ENCODE measurements at places on chromosomes 5 and 9.

- DNase-seq, result no peak
Observed at GRCh38 chr9:137143459-137143858, 4.5 kb downstream of the GRIN1 start.

DNA sequence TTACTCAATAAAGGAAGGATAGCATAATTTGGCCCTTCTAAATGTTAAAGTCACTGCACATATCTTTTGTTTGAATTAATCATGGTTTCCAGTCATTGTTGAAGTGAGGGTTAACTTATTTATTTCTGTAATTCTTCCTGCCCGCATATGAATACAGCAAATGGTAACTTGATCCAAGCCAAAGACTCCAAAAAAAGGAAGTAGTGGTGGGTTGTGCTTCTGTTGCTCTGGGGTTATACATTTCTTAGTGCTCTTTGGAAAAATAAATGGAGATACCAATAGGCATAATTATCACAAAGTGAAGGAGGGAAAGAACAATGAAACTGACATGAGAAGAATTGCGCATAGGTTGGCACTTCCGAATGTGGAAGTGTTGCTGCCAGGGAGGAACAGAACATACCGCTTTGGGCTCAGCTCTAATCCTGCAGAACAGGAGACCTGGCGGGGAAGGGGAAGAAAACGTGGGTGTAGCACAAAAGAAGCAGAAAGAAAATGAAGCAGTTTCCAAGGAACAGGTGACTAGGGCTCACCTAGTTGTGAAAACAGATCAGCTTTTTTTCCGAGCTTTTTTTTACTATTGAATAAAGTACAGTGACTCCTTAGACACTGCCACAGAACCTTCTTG, 69.7 kb upstream of the TAF11L2 start:
- DNase-seq, result no peak

- DNase-seq, result peak; percentile 8
Observed at GRCh38 chr9:89606624-89607311, 2.0 kb downstream of the GADD45G start.

- DNase-seq, result no peak
Observed at GRCh38 chr9:73357607-73358006, 205.9 kb downstream of the ANXA1 start.

- DNase-seq, result no peak
Observed at GRCh38 chr5:69029292-69029691, 64.5 kb upstream of the SLC30A5 start.

DNA sequence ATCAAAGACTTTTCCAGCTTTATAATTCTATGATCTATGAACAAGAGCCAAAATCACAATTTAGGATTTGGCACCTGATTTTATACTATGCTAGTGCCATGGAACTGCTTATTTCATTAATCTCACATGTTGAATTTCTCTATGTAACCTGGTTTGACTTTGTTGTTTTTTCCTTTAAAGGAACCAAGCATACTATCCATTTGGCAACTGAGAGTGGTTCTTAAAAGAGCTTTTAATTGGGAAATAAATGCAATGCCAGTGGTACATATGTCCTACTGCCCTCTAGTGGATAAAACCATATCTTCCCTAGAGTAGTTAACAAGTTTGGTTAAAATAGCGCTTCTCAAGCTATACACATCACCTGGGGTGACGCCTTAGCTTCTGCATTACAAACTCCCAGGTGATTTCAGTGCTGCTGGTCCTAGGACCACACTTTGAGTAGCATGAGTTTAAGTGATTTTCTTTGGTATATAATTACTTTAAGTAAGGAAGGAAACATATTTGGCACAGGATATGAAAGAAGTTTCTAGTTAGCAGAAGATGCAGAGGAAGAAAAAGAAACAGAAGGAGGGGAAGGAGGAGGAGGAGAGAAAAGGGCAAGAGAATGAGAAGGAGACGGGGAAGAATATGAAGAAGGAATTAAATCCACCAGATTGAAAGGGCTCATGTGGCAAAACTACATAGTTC, 56.8 kb downstream of the FGF10 start:
- DNase-seq, result peak; percentile 61

GRCh38 chr5:157275403-157275802, 9.5 kb downstream of the CYFIP2 start:
- no peak for DNase-seq

- DNase-seq, result peak; percentile 18
Observed at GRCh38 chr5:93874080-93874479, 132.7 kb upstream of the POU5F2 start.

- DNase-seq, result no peak
Observed at GRCh38 chr5:83527221-83527620, 55.7 kb downstream of the VCAN start.

GRCh38 chr9:133341369-133342068, 5.5 kb upstream of the SURF6 start:
- no peak for DNase-seq

- no peak for DNase-seq
Observed at GRCh38 chr5:74500110-74500917, 140.2 kb downstream of the ENC1 start.

DNA sequence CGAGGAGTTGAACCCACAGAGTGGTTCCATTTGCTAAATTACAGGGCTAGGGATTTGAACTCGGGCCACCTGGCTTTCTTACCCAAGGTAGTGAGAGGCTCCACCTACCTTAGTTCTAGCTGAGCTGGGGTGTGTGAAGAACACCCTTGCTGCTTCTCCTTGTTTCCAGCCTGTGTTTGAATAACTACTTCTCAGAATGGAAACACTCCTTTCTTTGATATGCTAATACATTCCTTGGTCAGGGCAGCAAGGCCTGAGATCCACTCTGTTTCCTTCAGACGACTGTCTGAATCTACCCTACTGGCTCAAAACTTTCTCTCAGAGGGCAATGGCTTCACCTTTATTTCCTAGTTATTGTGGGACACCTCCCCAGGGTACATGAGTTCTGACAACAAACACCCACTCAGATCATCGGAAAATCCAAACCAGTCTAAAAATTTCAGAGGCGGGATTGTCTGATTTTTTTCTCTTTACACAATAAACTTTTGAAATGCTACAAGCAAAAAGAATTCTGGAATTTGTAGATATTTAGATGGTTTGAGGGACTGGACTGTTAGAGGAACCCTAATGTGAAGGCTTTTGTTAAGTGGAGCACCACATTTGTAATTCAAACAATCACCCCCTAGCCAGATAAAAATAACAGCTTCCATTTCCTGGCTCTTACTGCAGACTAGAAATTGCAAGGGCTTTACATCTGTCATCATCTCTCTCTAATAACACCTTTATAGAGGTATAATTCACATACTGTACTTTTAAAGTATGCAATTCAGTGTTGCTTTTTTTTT, 4.0 kb upstream of the ATP6V1G1 start:
- DNase-seq, result no peak

GRCh38 chr5:56369361-56369811, 136.3 kb upstream of the ANKRD55 start:
- DNase-seq, result no peak

- no peak for DNase-seq
Observed at GRCh38 chr9:93898502-93899426, 56.4 kb downstream of the BARX1 start.

GRCh38 chr5:66892716-66893115, 296.5 kb downstream of the MAST4 start:
- DNase-seq, result no peak

- peak; percentile 92 for DNase-seq
Observed at GRCh38 chr9:129175825-129176633, 2.0 kb downstream of the IER5L start.

DNA sequence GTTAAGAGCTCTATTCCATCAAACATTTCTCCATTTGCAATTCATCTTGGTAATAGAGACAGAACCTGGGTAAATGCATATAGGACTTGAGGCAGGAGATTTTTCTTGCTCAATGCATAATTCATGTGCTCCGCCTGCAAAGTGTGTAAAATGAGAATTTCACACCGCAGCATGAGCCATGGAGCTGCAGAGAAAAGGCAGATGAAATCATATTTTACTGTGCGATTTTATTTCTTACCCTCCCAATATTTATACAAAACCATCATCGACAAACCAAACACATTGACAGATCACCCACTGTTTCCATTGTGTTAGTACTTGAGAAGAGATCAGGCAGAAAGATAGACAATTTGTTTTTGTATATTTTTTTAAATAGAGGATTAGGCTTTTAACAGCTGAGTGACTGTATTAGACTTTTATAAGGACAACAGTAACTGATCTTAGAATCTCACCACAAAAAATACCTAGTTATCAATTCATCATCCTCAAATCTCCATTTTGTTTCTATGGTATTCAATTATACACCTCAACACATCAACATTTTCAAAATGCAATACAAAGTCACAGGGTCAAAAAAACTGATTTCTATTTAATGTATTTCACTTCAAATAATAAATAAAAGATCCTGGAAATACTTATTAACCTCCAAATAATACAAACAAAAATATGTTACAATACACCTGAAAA, 191.1 kb downstream of the AP3B1 start:
- no peak for DNase-seq

DNA sequence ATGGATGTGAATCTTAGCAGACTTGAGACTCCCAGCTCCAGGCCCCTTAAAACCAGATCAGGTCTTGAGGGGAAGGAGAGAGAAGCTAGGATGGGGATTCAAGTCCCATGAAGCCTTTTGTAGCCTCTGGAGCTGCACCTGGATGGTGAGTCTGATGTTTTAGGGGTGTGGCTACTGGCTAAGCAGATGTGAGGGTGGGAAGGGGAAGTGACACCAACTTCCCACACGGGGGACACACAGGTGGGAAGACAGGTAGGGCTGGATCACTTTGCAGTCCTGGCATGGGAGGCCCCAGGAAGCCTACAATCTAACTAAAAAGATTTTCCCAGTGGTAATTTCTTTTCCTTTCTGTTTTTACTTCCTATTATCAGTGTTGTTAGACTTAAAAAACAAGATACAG, 38.7 kb upstream of the UBAP2 start:
- no peak for DNase-seq

DNA sequence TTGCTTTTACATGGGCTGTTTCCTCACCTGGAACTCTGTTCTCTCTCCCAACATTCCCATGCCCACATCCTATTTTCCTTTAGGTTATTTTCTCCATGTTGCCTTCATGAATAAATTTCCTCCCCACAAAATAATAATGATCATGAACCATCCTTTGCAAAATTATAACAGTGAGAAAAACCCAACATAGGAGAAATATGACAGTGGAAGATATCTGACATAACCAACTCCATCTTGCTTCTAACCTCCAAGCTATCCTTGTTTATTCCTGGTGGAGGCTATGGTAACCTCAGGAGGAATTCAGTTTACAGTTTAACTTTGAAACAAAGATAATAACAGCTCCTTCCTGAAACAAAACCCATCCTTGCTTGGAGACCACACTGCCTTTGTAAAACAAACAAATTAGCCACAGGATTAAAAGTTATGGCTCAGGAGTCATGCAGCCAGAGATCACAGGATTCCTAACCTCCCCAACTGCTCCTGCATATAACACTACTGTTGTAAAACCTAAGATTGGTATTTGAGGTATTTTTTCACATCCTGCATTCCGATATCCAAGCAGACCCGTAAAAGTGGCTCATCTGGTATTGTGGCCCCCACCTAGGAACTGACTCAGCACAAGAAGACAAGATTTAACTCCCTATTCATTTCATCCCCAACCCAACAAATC, 212.4 kb downstream of the TRIM32 start:
- peak; percentile 30 for DNase-seq

DNA sequence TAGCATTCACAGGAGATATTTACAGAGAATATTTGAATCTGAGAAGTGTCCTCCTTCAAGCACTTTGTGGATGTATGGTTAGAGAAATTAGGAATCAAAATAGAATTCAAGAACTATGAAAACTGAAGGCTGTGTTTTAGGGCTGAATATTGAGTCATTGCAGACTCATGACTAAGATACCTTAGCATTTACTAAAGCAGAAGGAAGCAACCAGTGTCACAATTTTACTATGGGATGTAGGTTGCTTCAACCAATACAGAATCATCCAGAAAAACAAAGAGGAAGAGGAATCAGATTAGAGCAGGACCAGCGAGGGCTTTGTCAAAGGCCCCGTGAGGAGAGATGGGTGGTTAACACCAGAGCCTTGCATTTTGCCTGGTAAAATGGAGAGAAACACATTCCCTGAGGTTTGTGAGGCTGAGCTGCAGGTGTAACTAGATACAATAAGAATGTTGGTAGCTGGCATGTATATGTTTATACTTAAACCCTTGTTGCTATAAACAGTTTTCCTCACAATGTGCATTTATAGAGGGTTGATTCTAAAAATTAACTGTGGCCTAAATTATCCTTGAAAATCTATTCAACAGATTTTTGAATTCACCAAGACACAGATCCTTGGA, 518.1 kb downstream of the AGTPBP1 start:
- DNase-seq, result no peak

GRCh38 chr5:107056278-107056677, 614.5 kb downstream of the EFNA5 start:
- no peak for DNase-seq

- DNase-seq, result no peak
Observed at GRCh38 chr5:136375920-136376319, 10.6 kb upstream of the TRPC7 start.

GRCh38 chr9:2837915-2838314, 6.0 kb downstream of the PUM3 start:
- DNase-seq, result peak; percentile 54

DNA sequence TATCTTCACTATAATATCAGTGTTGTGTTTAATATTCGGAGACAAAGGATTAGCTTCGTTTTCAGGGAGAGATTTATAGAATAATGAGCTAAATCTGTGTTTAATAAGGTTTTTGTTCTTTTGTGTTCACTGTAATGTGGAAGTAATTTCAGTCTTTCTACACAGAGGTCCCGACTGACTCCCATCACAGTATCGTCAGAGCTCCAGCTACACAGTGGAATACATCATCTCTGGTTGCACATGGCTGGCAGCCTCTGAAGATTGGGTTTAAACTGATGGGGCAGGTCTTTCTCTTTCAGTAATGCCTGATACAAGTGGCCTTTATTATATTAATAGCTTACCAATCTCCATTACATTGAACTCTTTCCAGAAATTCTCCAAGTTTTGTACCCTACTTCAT, 736.7 kb upstream of the RIOK2 start:
- no peak for DNase-seq

GRCh38 chr5:138981586-138981985, 106.5 kb upstream of the LRRTM2 start:
- no peak for DNase-seq

All from choroid plexus epithelial cell (primary cell).